Osteoblast (primary cell): ENCODE measurements at places on chromosomes 3 and 15. TPM values are rescaled to one million over a fixed set of nuclear protein-coding genes. Genes with fewer than 3 reads are reported as not detected.

SUSD5 gene
- 10.9 and 11.2 TPM in 2 replicates for total RNA-seq

GOLGA8N gene
- total RNA-seq = 4.7 and 5.0 TPM in 2 replicates

USP3 gene
- 60.1 and 60.7 TPM in 2 replicates for total RNA-seq

DVL3 gene
- total RNA-seq = 51.6 and 60.4 TPM in 2 replicates

SH2D7 gene
- total RNA-seq = not detected in 2 replicates

CNBP gene
- 215 and 233 TPM in 2 replicates for total RNA-seq

GOLGA8Q gene
- 0.36 and 2.4 TPM in 2 replicates for total RNA-seq

USP19 gene
- total RNA-seq = 37.1 and 49.6 TPM in 2 replicates
